IMR-90 (cell line): ENCODE measurements at places on chromosomes 16 and 17.

DNA sequence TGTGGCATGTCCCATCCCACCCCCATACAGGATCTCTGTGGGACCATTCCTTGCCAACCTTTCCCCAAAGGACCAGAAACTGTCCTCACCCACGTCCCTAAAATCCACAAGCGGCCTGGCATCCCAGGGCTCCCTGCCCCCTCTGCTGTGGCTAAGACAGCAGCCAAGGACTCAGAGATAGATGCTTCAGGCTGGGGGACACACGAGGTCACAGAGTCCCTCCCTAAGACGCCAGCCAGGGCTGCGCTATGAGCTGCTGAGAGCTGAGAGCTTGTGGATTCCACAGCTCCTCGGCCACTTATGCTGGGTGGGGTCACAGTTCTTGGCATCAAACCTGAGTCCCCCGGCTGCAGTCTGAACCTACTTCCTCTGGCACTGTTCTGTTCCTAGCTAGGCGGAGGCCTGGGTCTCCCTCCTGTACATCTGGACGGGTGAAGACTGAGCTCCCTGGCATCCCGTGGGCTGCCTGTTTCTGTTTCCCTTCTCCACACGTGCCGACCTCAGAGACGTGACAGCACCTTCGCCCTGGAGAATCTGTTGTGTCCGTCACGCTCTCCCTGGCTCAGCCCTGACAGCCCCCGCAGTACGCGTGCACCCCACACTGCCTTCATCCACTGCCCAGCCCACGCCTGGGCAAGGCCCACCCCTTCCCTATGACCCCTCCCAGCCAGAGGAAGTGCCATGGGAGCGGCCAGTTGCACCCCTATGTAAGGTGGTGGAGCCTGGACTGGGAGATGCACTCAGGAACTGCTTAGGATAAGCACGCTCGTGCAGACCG is 61.2 kb downstream of the ENGASE start:
- no peak overlapping the region for H3K27ac ChIP-seq
- no peaks in the 10 kb centered on the region for H3K4me1 ChIP-seq
- DNase-seq, result no peak

GRCh38 chr17:50620237-50620636 is 14.4 kb upstream of the ABCC3 start:
- no peak overlapping the region for H3K4me3 ChIP-seq
- no peaks in the 10 kb centered on the region; the same call in 1 of the 2 replicates for H3K27me3 ChIP-seq
- no peak for DNase-seq
- no peak overlapping the region for H3K27ac ChIP-seq
- H3K36me3 ChIP-seq, result no peaks in the 10 kb centered on the region

GRCh38 chr17:5913032-5913531 is 157.1 kb upstream of the WSCD1 start:
- no peak overlapping the region for H3K27ac ChIP-seq
- no peaks in the 10 kb centered on the region for H3K4me1 ChIP-seq
- DNase-seq, result no peak
- H3K4me3 ChIP-seq, result no peak overlapping the region
- no peaks in the 10 kb centered on the region for H3K36me3 ChIP-seq

- peaks cover 3% of the 10 kb centered on the region; the same call in 1 of the 2 replicates for H3K36me3 ChIP-seq
- peak overlapping the region; percentile 97 for H3K27ac ChIP-seq
- H3K4me3 ChIP-seq, result no peak overlapping the region
- peak; percentile 99 for DNase-seq
- peaks cover 28% of the 10 kb centered on the region for H3K4me1 ChIP-seq
- no peaks in the 10 kb centered on the region for H3K27me3 ChIP-seq
Observed at GRCh38 chr16:86457501-86458148, 52.7 kb upstream of the FOXF1 start.

- H3K4me3 ChIP-seq, result no peak overlapping the region
- peaks cover 64% of the 10 kb centered on the region for H3K27me3 ChIP-seq
Observed at GRCh38 chr17:39769974-39770587, 32.3 kb downstream of the GRB7 start.

DNA sequence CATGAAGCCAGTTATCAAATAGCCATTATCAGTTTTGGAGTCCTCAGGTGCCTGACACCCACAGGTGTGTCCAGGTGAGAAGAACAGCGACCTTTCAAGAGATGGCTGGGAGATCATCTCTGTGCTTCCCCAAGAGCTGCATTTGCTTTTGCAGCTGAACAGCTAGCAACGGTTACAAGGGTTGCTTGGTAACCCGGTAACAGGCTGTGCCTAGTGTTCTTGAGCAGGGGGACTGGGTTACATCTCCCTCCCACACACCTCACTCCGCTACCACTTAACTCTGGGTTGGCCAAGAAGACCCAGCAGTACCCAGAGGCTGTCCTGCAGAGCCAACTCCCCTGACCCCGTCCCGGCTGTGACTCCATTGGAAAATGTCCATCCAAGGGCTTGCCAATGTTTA is 147.0 kb downstream of the SLC39A11 start:
- no peak overlapping the region for H3K27ac ChIP-seq
- H3K27me3 ChIP-seq, result no peaks in the 10 kb centered on the region
- no peak overlapping the region for H3K4me3 ChIP-seq

DNA sequence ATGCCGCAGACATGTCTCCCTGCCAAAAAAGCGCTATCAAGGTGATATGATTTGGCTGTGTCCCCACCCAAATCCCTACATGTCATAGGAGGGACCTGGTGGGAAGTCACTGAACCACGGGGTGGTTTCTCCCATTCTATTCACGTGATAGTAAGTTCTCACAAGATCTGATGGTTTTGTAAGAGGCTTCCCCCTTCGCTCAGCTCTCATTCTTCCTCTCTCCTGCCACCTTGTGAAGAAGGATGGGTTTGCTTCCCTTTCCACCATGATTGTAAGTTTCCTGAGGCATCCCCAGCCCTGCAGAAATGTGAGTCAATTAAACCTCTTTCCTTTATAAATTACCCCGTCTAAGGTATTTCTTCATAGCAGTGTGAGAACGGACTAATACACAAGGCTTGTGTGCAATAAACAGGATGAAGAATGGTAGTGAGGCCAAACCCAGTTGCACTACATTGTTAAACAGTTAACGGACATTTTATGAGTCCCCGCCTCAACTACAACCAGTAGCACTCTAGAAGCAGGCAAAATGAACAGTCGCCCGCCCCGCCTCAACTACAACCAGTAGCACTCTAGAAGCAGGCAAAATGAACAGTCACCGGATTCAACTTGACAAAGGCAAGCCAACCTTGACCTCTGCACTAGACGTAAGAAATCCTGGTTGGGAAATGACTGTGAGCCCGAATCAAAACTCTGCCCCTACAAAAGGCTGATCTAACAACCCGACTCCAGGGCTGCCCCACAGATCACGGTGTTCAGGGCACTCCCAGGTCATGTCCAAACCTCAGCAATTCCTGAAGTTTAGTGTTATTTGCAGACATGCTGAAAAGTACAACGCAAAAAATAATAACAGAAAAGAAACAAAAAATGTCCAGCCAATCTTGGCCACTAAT is 26.3 kb downstream of the VPS53 start:
- peak; percentile 41 for DNase-seq
- peaks cover 13% of the 10 kb centered on the region for H3K36me3 ChIP-seq
- no peak overlapping the region for H3K27ac ChIP-seq

DNA sequence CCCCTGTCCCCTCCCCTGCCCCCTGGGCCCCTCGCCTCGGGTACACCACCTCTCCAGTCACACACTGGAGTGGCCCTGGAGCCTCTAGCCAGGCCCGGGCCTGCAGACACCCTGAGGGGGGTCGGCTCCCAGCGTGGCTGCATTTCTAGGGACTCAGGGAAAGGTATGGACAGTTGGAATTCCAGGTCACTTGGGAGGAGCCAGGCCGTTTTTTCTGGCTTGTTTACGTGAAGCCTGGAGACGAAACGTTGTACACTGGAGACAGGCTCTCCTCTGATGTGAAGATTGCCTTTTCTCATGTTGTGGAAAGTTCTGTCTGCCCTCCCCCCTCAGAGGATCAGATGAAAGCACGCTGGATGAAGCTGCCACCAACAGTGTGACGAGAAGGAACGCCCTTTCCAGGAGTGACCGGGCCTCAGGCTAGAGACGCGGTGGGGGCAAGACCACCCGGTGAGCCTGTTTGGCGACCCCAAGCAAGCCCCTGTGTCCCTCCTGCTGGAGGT is 4.0 kb upstream of the PPP1R27 start:
- no peak overlapping the region for H3K4me3 ChIP-seq
- H3K27ac ChIP-seq, result no peak overlapping the region
- no peaks in the 10 kb centered on the region for H3K27me3 ChIP-seq
- DNase-seq, result no peak
- peaks cover 17% of the 10 kb centered on the region for H3K36me3 ChIP-seq

- H3K36me3 ChIP-seq, result peaks cover 8% of the 10 kb centered on the region
- H3K27ac ChIP-seq, result no peak overlapping the region
- no peak overlapping the region for H3K4me3 ChIP-seq
- no peak for DNase-seq
Observed at GRCh38 chr16:57530522-57531252, 5.7 kb downstream of the CCDC102A start.
